ENCODE measurements at places on chromosomes 1 and 21.
A peak's percentile ranks its signal among the peaks of the same experiment; 100 is the strongest.

DNA sequence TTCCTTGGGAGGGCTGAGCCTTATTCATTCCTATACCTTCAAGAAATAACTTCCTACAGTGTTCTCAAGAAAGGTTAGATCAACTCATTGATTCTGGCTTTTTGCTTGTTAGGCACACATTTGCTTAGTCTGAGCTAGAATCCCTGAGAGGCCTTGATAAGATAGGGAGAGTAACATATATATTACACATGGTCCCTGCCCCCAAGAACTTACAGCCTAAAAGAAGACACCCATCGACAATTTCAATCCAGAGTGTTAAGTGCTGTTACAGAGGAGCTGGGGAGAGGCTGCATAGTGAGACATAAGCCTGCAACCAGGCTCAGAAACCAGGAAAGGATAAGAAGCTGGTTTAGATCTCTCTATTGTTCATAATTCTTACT is 68.7 kb downstream of the PLPP3 start:
- no peak for DNase-seq

- DNase-seq = no peak
Measured at GRCh38 chr21:34925597-34925996, 123.5 kb downstream of the RUNX1 start.

- no peak for DNase-seq
Measured at GRCh38 chr1:89998306-89998705, 3.4 kb downstream of the ZNF326 start.

DNA sequence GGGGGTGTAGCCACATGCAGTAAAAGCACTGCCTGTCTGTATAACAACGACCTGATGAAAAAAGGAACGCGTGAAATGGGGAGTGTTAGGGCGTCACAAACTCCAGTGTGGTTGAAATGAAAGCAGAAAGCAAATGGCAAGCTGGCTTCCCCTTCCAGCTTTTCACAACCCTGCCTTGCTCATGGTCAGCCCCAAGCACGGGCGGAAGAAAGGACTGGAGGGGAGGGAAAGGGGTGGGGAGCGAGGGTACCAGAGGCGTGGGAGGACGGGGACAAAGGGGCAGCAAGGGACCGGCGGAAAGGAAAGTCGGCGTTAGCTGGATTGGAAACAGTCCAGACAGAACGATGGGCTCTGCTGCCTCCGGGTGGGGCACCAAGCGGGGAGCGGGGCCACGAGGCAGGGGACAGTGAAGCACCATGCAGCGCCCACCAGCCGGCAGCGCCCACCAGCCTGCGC is 9.6 kb downstream of the VPS26C start:
- DNase-seq = peak; percentile 58

DNA sequence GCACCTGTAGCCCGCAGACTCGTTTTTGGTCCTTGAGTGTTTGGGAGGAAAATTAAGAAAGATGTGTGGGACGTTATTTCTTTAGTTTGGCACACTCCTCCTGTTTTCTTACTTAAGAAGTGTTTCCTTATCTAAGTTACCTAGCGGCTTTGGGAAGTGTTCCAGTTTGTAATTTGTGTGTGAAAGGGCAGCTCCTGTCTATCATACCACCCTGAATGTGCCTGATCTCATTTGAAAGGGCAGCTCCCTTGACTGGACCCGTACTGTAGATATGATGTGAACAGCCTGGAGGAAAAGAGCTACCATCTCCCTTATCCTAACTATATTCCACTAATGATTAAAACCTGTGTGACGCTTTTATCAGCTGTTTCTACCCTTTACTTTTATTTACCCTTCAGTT is 314.3 kb downstream of the CHRM3 start:
- DNase-seq = no peak

- no peak for DNase-seq
Measured at GRCh38 chr1:177620636-177621190, 349.1 kb downstream of the SEC16B start.

DNA sequence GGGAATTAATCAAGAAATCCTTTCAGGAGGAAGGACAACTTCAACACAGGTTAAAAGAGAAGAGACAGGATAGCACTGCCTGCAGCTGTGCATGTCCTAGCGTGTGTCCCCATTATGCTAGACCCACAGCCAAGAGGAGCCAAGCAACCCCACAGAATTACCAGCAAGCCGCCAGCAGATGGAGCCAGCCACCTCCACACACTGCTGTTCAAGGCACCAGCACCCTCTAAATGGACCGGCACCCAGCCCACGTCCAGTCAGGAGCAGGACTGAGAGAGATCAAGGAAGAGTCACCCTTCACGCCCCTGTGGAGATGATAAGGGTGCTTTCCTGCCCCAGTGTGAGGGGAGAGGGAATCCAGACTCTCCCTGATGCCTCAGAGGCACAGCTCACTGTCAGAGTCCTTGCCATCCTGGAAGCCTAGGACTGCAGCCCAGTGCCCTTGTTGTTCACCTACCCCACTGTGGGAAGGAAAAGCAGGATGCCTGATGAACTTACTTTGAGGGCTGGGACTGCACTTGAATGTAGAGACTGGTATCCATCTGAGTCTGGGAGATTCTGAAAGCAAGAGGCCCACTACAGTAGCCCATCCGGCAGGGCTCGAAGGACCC is 37.1 kb upstream of the CTTNBP2NL start:
- DNase-seq = no peak

GRCh38 chr1:243732637-243733036 is 117.4 kb downstream of the AKT3 start:
- DNase-seq = no peak

DNA sequence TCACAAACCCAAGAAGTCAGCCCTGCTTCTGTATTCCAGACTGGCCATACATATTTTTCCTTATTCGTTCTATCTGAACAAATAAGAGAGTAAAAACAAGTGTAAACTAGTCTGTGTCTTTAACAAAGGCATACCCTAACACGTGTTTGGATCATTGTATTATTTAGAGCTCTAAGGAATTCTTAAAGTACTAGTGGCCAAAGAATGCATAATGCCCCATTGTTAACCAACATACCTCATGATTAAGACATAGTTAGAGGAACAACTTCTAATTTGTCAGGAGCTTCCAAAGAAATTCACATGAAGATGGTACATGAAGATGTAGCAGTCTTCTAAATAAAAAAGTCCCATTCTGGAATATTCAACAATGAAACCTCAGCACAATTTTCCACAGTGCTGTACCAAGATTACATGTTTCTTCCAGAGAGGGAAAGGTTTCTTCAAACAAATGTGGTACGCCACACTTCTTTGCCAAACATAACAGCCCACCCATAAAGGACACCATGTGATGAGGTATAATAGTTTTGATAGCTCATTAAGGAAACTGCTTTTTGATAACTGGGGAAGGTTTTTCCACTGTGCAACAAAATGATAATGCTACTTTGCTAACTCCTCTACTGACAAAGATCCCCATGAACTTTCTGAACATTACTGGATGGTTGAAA is 5.0 kb downstream of the PALMD start:
- DNase-seq = no peak

DNA sequence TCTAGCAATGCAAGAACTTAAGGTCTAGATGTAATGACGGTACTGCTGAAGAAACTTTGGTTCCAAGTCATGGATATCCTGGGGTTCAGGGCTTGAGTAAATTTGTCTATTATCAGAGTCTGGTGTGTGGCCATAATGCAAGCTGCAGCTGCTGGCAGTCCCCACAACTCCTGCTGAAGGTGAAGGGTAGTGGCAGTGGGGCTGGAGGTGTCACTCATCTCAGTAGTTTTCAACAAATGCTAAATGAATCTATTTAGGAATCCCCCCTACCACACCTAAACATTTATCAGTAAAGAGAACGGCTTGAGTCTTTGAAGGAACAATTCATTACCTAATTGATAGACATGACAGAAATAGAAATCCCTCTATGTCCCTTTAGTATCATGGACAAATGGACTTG is 99.2 kb upstream of the GNG4 start:
- DNase-seq = no peak

GRCh38 chr1:55209247-55209646 is 5.9 kb downstream of the USP24 start:
- no peak for DNase-seq

DNA sequence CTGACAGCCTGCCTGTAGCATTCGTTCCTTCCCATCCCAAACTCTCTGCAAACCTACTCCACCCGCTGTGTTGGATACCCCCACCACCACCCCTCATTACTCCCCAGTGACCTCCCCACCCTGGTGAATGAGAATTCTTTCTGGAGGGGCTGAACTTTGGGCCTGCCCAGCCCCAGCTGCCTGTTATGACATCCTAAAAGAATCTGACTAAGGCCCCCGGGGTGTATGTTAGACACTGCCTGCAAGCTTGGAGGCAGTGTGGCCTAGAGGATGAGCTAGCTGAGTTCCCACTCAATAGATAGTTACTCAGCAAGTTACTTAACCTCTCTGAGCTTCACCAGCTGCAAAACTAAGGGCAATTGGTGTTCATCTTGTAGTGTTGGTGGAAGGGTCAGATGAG is 110.2 kb upstream of the FGGY start:
- no peak for DNase-seq

DNA sequence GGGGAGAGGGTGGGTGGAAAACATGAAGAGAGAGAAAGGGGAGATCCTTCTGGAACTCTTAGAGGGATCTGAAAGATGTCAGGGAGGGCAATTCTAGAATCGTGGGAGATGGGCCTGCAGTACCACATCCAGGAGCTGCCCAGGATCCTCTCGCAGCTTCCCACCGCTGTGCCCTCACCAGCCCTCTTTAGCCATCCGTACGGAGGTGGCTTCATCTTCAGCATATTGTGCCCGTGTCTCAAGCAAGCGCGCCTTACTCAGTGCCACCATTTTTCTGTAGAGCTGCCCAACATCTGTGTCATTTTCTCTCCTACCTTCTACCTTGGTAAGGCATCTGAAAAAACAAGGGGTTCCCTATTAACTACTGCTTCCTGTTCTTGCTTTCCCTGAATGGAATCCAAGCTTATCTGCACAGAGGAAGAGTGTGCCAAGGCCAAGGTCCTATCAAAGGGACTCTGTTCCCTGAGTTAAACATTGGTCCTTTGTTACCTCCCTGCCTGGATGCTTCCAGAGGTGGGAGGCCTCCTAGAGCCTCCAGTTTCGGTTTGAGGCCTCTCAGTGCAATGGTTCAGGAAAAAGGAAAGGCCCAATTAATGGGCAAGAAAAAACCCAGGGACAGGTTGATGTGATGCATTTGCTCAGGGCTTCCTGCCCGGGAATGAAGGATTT is 23.2 kb downstream of the C1orf116 start:
- DNase-seq = no peak
